ENCODE measurements at places on chromosomes 6 and 20.

DNA sequence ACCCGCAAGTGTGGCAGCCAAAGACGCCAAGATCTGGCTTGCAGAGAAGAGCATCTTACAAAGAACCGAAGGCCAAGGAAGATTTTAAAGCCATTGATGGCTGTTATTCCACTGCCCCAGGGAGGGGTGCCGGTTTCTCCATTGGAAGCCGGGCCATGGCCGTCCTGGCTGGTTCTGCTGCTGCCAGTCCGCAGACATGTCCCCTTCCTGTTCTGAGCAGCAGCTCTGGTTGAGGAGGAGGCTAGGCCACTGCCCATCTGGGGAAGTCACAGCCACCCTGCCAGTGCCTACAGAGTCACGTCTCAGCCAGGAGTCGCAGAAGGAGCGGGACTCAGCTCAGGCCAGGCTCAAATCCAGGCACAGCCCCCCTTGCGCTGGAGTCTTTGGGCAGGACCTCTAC lies 42.6 kb upstream of the MRGBP start:
- no peaks in the 10 kb centered on the region for H3K36me3 ChIP-seq
- no peaks in the 10 kb centered on the region for H3K4me1 ChIP-seq
- no peak overlapping the region for H3K27ac ChIP-seq
- DNase-seq, result no peak

DNA sequence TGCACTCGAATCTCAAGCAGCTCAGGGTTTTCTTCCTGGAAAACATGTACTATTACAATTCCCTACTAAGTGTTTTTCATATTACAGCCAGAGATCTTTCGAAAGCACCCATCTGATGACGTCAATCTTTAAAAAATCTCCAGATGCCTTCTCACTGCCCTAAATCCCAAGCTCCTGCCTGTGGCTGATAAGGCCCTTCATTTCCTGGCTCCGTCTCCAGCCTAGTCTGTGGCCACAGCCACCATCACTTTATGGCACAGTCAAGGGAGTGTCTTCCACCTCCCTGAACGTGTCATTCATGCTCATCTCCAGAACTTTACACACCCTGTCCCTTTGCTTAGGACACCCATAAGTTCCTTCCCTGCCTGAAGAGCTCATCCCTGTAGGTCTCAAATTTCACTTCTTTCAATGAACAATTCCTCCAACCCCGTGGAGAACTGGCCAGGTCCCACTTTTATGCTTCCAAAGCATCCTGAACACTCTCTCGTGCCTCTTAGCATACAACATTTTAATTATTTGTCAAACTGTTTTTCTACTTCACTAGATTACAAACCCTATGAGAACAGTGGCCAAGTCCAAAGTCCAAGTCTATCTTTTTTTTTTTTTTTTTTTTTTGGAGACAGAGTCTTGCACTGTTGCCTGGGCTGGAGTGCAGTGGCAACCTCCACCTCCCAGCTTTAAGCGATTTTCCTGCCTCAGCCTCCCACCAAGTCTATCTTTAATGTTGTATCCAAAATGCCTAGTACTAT lies 106.1 kb upstream of the AGPAT4 start:
- H3K4me3 ChIP-seq, result no peak overlapping the region
- peaks cover 12% of the 10 kb centered on the region for H3K27me3 ChIP-seq
- no peaks in the 10 kb centered on the region for H3K36me3 ChIP-seq
- H3K4me1 ChIP-seq, result peaks cover 9% of the 10 kb centered on the region

GRCh38 chr20:51767867-51768758 lies at the start of gene ATP9A:
TSS of gene ATP9A (minus strand) at chr20:51768390. CDS start at chr20:51768369, 21 bp downstream.
- peaks cover 7% of the 10 kb centered on the region for H3K4me1 ChIP-seq
- no peaks in the 10 kb centered on the region for H3K27me3 ChIP-seq
- H3K36me3 ChIP-seq, result peaks cover 3% of the 10 kb centered on the region
- DNase-seq, result peak; percentile 19

GRCh38 chr20:38404016-38404415 lies 31.1 kb downstream of the SNHG17 start:
- no peak overlapping the region for H3K27ac ChIP-seq
- no peaks in the 10 kb centered on the region for H3K4me1 ChIP-seq
- H3K36me3 ChIP-seq, result peaks cover 17% of the 10 kb centered on the region
- no peaks in the 10 kb centered on the region for H3K27me3 ChIP-seq
- DNase-seq, result no peak

DNA sequence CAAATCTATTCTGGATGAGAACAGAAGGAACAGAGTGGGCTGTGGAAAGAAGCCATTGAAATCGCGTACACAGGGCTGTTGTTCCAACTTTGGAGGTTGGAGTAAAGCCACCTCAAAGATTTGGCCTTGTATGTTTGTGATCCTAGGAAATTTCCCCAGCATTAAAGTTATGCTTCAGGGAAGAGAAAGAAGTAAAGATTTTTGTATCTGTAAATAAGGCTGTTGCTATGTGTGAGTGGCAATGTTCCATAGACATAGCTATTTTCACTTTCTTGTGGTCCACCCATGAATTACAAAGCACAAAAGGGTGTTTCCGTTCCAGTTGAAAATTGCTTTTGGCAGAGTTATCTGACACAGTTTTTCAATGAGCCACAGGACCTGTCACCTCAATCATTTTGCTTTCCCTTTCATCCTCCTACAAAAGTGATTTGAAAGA lies 321.3 kb downstream of the TFAP2B start:
- no peak for DNase-seq
- H3K4me1 ChIP-seq, result peaks cover 2% of the 10 kb centered on the region
- H3K27me3 ChIP-seq, result no peaks in the 10 kb centered on the region
- H3K4me3 ChIP-seq, result no peak overlapping the region

GRCh38 chr6:52900536-52900935 lies 9.0 kb downstream of the GSTA3 start:
- H3K4me1 ChIP-seq, result no peaks in the 10 kb centered on the region
- no peaks in the 10 kb centered on the region for H3K27me3 ChIP-seq
- H3K4me3 ChIP-seq, result no peak overlapping the region
- peaks cover 3% of the 10 kb centered on the region for H3K36me3 ChIP-seq

DNA sequence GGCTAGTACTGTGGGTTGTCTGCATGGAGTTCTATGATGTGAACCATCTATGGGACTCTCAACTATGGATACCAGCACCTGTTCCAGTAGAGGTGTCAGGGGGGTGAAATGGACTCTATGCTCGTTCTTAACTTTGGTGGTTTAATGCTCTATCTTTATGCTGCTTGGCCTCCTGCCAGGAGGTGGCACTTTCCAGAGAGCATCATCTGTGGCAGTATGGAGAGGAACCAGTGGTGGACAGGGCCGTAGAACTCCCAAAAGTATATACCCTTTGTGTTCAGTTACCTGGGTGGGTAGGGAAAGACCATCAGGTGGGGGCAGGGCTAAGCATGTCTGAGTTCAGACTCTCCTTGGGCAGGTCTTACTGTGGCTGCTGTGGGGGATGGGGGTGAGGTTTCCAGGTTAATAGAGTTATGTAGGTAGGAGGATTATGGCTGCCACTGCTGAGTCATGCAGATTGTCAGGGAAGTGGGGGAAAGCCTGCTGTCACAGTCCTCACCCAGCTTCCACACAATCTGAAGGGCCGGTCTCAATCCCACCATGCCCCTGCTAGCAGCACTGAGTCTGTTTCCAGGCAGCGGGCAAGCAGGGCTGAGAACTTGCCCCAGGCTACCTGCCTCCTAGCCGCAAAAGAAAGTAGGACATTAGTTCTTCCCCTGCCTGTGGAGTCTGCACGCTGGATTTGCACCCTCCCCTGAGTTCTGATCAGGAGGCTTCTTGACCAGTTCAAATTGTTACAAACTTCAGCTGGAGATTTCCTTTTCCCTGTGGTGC lies 284.0 kb downstream of the KCNQ5 start:
- H3K4me1 ChIP-seq, result no peaks in the 10 kb centered on the region
- H3K36me3 ChIP-seq, result no peaks in the 10 kb centered on the region
- H3K4me3 ChIP-seq, result no peak overlapping the region

- H3K27me3 ChIP-seq, result peaks cover 64% of the 10 kb centered on the region
- H3K4me3 ChIP-seq, result no peak overlapping the region
- no peak overlapping the region for H3K27ac ChIP-seq
- H3K4me1 ChIP-seq, result peaks cover 3% of the 10 kb centered on the region
- H3K36me3 ChIP-seq, result no peaks in the 10 kb centered on the region
- no peak for DNase-seq
Observed at GRCh38 chr6:149891259-149891658, 6.7 kb downstream of the RAET1E start.

DNA sequence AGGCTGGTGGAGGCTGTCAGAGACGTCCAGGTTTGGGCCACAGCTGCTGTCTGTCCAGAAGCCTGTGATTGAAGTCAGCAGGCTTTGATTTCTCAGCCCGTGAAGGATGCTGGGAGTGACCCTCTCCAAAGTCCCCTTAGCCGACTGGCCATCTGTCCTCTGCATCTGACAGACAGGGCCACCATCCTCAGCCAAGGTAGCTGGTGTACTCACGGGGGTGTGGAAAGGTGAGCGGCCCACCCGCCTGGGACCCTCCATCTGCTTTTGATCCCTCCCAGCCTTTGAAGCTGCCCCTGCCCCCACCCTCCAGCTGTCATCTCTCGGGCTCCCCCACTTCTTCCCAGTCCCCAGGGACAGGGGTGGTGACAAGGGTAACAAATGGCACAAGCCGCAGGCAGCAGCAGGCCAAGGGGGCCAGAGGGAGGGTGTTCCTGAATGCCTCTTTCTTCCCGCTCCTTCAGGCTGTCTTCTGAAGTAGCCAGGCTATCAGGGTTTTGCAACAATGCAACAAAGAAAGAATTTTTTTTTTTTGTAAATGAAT lies 84.4 kb downstream of the EYA2 start:
- H3K36me3 ChIP-seq, result no peaks in the 10 kb centered on the region
- no peak overlapping the region for H3K4me3 ChIP-seq
- peaks cover 12% of the 10 kb centered on the region for H3K4me1 ChIP-seq
- no peaks in the 10 kb centered on the region for H3K27me3 ChIP-seq
- no peak for DNase-seq

GRCh38 chr6:13053006-13053461 lies 275.3 kb downstream of the TBC1D7 start:
- peaks cover 11% of the 10 kb centered on the region for H3K27me3 ChIP-seq
- no peak overlapping the region for H3K4me3 ChIP-seq
- no peak for DNase-seq
- no peak overlapping the region for H3K27ac ChIP-seq
- peaks cover 5% of the 10 kb centered on the region for H3K4me1 ChIP-seq

DNA sequence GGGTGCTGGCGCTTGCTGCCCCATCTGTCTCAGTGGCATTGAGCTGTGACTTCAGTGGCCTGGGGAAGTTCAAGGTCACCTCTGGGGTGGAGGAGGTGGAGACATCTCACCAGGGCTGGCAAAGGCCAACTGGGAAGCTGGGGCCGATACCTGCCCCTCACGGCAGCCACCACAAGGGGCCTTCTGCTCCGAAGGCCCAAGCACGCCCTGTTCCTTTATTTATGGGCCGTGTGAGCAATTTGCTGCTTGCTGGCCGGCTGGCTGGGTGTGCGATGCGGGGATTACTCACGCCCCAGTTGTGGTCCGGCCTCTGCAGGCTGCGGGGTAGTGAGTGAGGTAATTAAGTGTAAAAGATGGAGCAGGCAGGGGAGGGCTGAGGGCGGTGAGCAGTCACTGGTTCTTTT lies 13.2 kb upstream of the SCRT2 start:
- no peak overlapping the region for H3K4me3 ChIP-seq
- peaks cover 62% of the 10 kb centered on the region for H3K27me3 ChIP-seq
- no peak overlapping the region for H3K27ac ChIP-seq
- H3K36me3 ChIP-seq, result no peaks in the 10 kb centered on the region
- H3K4me1 ChIP-seq, result peaks cover 4% of the 10 kb centered on the region

GRCh38 chr6:118843685-118844390 lies 50.1 kb upstream of the ASF1A start:
- H3K4me1 ChIP-seq, result peaks cover 3% of the 10 kb centered on the region
- peaks cover 13% of the 10 kb centered on the region for H3K36me3 ChIP-seq
- H3K27ac ChIP-seq, result no peak overlapping the region
- no peaks in the 10 kb centered on the region for H3K27me3 ChIP-seq
- H3K4me3 ChIP-seq, result no peak overlapping the region

- H3K27ac ChIP-seq, result no peak overlapping the region
- DNase-seq, result no peak
- no peaks in the 10 kb centered on the region for H3K36me3 ChIP-seq
- H3K4me1 ChIP-seq, result no peaks in the 10 kb centered on the region
Observed at GRCh38 chr20:9958693-9959092, 76.1 kb upstream of the ANKEF1 start.

GRCh38 chr6:157632821-157633220 lies 190.2 kb upstream of the SNX9 start:
- no peaks in the 10 kb centered on the region for H3K27me3 ChIP-seq
- peaks cover 3% of the 10 kb centered on the region for H3K4me1 ChIP-seq
- no peak overlapping the region for H3K27ac ChIP-seq
- H3K36me3 ChIP-seq, result no peaks in the 10 kb centered on the region
- H3K4me3 ChIP-seq, result no peak overlapping the region
- no peak for DNase-seq

DNA sequence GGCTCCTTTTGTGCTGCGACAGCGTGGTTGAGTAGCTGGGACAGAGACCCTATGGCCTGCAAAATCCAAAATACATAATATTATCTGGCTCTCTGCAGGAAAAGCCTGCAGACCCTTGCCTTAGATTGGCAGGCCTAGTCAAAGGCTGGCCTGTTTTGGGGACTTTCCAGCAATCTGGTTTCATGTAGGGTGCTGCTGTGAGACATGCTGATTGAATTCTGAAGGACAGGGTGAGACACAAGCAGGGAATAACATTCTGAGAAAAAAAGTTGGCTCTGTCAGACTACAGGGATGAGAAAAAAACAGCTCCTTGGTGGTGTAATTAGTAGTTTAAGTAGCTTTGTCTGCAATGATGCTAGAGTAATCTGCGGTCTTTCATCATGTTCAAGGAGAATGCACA lies 402.7 kb upstream of the AGPAT4 start:
- no peaks in the 10 kb centered on the region for H3K4me1 ChIP-seq
- no peak for DNase-seq
- H3K27ac ChIP-seq, result no peak overlapping the region

DNA sequence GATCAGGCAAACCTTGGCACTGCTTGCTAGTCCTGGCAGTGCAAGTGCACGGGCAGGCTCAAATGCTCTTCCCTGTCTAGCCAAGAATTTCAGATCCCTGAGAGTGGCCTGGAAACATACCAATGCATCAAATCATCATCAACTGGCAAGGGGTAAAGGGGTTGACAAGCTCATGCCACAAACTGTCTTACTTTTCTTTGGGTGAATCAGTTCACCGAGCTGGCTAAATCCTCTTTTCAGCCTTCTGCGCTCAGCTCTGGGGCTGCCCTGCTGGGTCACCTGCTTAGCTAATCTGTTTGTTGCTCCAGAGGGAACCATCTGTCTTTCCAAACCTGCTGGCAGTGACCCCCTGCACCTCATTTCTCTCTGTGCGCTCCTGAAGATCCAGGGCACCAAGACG lies 59.5 kb downstream of the LYRM4 start:
- no peaks in the 10 kb centered on the region for H3K27me3 ChIP-seq
- no peaks in the 10 kb centered on the region for H3K4me1 ChIP-seq
- no peak overlapping the region for H3K27ac ChIP-seq
- no peaks in the 10 kb centered on the region for H3K36me3 ChIP-seq
- H3K4me3 ChIP-seq, result no peak overlapping the region

GRCh38 chr6:136031982-136032381 lies 180.5 kb downstream of the PDE7B start:
- DNase-seq, result no peak
- H3K36me3 ChIP-seq, result no peaks in the 10 kb centered on the region
- H3K27ac ChIP-seq, result no peak overlapping the region

DNA sequence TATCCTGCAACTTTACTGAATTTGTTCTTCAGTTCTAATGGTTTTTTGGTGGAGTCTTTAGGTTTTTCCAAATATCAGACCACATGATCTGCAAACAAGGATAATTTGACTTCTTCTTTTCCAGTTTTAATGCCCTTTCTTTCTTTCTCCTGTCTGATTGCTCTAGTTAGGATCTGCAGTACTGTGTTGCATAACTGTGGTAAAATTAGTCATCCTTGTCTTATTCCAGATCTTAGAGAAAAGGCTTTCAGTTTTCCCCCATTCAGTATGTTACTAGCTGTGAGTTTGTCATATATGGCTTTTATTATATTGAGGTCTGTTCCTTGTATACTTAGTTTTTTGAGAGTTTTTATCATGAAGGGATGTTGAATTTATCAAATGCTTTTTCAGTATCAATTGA lies 4.3 kb downstream of the MICA start:
- DNase-seq, result no peak
- H3K27ac ChIP-seq, result no peak overlapping the region
- no peaks in the 10 kb centered on the region for H3K36me3 ChIP-seq
- H3K27me3 ChIP-seq, result peaks cover 14% of the 10 kb centered on the region
- no peak overlapping the region for H3K4me3 ChIP-seq
